ENCODE measurements at places on chromosomes 7 and 10.

DNA sequence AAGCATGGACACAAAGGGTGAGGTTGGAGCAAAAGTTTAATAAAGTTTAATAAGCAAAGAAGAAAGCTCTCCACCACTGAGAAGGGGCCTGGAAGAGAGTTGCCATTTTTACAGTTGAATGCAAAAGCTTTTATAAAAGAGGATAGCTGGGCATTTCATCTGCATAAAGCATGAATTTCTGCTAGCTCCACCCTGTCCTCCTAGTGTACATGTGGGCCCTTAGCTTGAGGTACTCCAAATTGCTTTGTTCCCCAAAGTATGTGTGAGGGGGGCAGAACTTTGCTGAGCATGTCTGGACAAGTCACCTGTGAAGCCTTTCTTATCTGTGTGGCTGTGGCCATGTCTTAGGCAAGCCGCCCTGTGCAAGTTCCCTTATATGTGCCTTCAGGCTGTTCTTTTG lies 22.6 kb upstream of the CROT start:
- DNase-seq = no peak

- DNase-seq = no peak
Observed at GRCh38 chr10:116779076-116779687, 36.8 kb upstream of the HSPA12A start.

GRCh38 chr7:141454338-141454737 lies 96.9 kb upstream of the AGK start:
- no peak for DNase-seq

- no peak for DNase-seq
Observed at GRCh38 chr10:60114765-60115586, 208.6 kb upstream of the CCDC6 start.

- DNase-seq = no peak
Observed at GRCh38 chr7:22726907-22727713, at the start of gene IL6. IL6 (plus strand) TSS chr7:22727200; CDS start chr7:22727263, 63 bp downstream.

- DNase-seq = no peak
Observed at GRCh38 chr10:102761981-102762380, 18.2 kb downstream of the WBP1L start.

DNA sequence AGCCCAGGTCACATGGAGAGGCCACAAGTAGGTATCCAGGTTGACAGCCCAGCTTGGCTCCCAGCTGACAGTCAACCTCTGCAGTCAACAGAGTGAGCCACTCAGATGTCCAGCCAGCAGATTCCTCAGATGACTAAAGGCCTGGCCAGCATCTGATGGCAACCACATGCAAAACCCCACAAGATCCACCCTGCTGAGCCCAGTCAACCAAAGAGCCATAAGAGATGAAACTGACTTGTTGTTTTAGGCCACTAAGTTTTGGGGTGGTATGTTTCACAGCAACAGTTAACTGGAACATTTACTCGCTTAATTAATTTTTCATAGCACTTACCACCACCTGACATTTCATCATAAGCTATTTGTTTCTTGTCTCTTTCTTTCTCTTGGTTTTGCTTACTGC lies 107.3 kb upstream of the KDM7A start:
- no peak for DNase-seq

GRCh38 chr10:85420501-85421191 lies 945.9 kb downstream of the GRID1 start:
- no peak for DNase-seq

GRCh38 chr7:82715344-82715743 lies 271.8 kb upstream of the CACNA2D1 start:
- DNase-seq = no peak

- DNase-seq = no peak
Observed at GRCh38 chr7:157615101-157615817, 278.5 kb downstream of the DNAJB6 start.

- no peak for DNase-seq
Observed at GRCh38 chr10:112507046-112507445, 60.0 kb downstream of the VTI1A start.

GRCh38 chr7:135151533-135151932 lies 3.7 kb downstream of the TMEM140 start:
- no peak for DNase-seq

DNA sequence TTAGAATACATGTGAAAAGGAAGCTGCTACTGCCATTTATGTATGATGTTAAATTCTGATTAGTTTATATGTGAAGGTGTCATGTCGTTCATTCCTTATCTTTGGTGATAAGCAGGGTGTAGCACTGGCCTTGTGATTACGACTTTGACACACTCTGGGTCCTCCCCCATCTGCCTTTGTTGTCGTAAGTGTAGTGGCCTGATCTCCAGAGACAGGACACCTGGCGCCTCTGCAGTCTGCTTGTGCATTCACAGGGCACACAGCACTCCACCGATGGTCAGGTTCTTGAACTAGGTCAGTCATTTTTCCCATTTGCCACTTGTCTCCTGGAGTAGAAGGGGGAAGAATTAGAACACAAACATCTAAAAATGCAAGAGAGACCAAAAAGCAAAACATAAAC lies 186.0 kb downstream of the PRKCQ start:
- no peak for DNase-seq

DNA sequence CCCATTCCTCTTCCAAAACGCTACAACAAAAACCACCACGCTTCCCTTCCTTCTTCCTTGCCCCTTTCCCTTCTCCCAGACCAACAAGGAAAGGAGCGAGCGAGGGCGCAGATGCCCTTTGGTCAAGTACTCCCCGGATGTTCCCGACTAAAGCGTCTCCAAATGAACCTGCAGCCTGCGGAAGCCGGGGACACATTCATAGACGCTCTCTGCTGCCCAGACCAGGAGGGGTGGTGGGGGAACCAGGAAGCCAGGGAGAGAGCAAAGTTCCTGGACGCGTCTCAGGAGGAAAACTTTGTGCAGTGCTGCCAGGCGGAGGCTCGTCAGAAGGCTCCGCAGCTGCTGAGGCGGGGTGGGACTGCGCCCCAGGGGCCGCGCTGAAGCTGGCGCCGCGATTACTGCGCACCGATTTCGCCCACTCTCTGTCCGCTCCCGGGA lies 754 bp downstream of the SEMA3D start:
- peak; percentile 18 for DNase-seq

GRCh38 chr7:73437621-73438416 lies 4.2 kb downstream of the FZD9 start:
- no peak for DNase-seq

GRCh38 chr7:103686064-103686463 lies 240.1 kb upstream of the SLC26A5 start:
- DNase-seq = no peak

- no peak for DNase-seq
Observed at GRCh38 chr7:12609561-12609960, 39.0 kb downstream of the SCIN start.

DNA sequence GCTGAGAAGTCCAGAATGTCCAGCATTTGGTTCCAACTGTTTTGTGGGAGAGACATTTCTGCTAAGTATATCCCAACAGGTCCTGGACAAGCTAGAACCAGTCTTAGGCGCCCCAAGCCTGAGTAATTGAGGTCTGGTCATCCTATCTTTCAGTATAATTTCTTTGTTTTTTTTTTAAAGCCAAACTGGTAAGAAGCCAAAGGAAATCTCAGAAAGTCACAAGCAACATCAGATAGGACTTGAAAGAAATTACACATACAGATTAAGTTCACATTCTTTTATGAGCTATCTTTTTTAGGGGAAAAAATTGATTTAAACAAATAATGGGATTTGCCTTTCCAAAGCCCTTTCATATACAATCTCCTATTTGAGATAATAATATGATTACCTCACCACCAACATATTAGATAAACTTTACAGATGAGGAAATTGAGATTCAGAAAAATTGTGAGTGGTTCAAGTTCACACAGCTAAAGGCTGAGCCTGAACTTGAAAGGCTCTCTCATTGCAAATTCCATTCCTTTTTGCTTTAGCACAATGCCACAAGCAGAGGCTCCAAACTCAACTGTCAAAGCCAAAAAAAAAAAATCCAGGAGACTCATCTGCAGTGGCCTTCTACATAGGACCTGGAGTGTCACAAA lies 15.0 kb downstream of the PDLIM1 start:
- no peak for DNase-seq

DNA sequence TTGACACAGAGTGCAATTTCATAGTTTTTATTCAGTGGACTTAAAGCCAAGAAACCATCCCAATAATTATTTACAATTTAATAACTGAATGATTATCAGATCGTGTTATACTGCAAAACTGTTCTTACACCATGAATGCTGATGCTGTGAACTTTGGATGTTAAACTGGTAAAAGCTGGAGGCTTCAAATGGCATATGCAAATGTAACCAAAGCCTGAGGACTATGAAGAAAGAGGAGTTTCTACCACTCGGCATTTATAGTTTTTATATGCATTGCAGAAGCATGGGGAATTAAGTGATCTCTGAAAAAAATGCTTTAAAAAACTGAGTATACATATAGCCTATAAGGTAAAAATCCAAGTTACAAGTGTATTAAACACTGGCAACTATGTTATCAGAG lies 42.4 kb downstream of the RNF32 start:
- DNase-seq = no peak

- no peak for DNase-seq
Observed at GRCh38 chr10:77189075-77189474, 448.5 kb downstream of the KCNMA1 start.

- DNase-seq = no peak
Observed at GRCh38 chr7:135714534-135715009, 13.4 kb downstream of the SLC13A4 start.

- peak; percentile 26 for DNase-seq
Observed at GRCh38 chr7:31373337-31374289, 33.1 kb upstream of the NEUROD6 start.

DNA sequence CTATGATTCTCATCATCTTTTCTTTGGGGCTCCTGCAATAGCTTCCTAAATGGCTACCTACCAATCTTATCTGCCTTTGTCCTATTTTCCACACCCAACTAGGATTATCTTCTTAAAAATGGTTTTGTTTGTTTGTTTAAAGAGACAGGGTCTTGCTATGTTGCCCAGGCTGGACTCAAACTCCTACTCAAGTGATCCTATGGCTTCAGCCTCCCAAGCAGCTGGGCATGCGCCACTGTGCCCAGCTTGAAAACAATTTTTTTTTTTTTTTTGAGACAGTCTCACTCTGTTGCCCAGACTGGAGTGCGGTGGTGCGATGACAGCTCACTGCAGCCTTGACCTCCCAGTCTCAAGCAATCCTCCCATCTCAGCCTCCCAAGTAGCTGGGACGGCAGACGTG lies 14.9 kb downstream of the DNMBP start:
- no peak for DNase-seq

DNA sequence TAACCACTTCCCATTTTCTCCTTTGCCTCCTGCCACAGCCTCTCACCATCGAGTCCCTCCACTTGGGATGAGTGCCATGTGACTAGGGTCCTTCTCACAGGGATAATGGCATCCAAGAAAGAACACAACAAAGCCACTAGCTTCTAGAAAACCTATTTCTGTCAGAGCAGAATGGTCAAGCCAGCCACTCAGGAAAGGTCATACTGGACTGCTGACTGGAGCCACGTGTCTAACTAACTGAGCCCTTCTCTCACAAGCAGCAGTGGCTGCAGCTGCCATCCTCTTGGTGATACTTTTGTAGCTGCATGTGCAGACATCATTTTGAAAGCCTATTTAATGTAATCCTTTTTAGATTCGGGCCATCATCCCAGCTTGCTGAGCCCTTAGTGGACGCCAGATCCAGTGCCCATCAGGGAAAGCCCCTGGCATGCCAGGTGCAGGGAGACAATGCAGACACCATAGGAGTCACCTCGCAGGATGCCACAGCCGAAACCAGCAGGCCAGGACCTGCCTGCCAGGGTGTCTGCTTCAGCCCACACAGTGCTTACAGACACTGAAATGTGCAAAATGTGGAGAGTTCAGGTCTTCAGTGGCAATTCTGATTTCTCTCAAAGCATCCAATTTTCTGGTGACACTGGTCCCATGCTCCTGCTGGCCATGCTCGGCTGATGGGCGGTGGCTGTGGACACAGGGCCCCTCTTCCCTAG lies 98.3 kb upstream of the DDC start:
- no peak for DNase-seq

- DNase-seq = no peak
Observed at GRCh38 chr7:107253599-107253998, 84.8 kb downstream of the HBP1 start.

DNA sequence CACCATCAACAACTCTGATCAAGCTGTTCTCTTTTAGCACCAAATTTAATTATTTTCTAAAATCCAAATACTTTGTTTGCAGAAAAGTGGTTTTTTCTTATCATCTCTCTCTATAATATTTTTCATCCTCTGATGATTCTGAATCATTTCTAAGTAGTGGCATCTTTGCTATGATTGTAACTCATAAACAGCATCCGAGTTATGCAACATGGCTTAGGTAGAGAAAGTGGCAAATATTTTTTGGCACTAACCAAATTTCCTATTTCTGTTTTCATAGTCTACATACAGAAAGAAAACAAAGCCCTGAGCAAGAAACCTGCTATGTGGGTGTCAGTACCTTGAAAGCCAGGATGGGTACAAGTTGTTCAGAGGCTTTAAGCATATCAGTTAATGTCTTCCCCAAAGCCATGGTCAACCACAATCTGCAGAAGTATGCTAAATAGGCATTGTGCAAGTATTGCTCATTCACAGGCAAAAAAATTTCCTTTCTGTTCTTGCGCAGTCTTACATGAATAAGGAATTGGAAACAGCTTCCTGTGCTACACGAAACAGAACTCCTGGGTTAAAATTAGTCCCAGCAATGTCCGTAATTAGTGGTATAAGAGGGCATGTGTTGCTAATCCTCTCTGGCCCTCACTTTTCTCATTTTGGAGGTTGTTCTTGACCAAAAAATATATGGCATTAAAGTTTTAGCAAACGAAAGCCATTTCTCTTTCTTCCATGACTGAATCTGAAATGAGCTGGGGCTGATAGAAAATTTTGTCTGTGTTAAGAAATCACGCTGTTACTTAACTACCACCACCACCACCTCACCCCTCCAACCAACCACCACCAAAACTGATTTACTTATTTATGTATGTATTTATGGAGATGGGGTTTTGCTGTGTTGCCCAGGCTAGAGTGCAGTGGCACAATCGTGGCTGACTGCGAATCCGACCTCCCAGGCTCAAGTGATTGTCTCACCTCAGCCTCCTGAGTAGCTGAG lies 325.6 kb upstream of the MAGI2 start:
- DNase-seq = no peak

DNA sequence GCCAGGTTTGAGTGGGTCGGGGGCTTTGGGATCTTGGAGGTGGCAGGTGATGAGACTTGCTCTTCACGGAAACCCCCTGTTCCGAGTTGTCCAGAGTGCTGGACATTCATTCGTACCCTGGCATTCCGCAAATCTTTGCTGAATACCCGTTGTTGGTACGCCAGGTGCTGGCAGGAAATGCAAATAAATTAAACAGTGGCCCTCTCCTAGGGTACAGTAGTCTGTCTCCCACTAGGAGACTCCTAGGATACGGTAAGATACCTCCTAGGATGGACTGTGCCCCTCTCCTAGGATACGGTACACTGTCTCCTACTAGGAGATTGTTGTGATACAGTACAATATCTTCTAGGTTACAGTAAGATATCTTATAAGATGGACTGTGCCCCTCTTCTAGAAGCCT lies 544 bp downstream of the SEC23IP start:
- DNase-seq = no peak

Data from HuH-7.5 (cell line).